Activated CD4-positive, alpha-beta T cell treated with anti-CD3 and anti-CD28 coated beads for 36 hours (primary cell): ENCODE measurements at places on chromosomes 5 and 9. TPM values are rescaled to one million over a fixed set of nuclear protein-coding genes. Genes with fewer than 3 reads are reported as not detected.

- H3K4me3 ChIP-seq: no peak overlapping the region
- H3K36me3 ChIP-seq: peaks cover 66% of the 10 kb centered on the region
- no peaks in the 10 kb centered on the region for H3K27me3 ChIP-seq
- DNase-seq: no peak
- H3K4me1 ChIP-seq: peaks cover 51% of the 10 kb centered on the region
Measured at GRCh38 chr5:126808521-126808988, 31.6 kb downstream of the LMNB1 start.

Gene FAM81B
- not detected for total RNA-seq

DNA sequence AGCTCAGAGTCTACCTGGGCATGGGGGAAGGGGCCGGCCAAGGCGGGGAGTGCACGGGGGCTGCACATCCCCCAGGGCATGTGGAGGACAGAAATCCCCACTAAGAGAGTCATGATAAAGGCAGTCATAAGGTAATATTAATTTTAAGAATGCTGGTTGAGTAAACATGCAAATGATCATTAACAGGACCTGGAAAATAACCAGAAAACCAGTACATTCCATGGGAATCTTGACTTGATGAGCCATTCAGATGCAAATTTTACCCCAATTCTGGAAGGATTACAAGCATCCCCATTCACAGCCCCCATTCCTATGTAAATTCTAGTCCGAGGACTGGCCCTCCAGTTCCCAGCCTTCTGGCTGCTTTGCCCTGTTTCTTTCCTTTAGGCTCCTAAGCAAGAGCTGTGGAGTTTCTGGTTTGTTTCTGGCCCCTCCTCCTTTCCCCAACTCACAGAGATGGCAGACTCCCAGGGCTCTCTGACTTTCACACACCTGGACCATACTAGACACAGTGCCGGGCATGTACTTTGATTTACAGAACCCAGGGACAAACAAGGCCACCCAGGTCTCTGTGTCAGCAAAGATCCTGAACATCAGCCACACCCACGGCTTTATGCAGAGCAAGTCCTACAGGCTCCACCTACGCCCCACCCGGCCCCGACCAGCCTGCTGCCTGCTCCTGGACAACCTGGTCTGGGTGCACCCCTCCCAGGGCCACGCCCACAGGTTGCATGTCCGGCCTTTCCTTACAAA is 62.7 kb downstream of the SEMA4D start:
- peaks cover 35% of the 10 kb centered on the region for H3K36me3 ChIP-seq
- peaks cover 92% of the 10 kb centered on the region for H3K4me1 ChIP-seq
- H3K27ac ChIP-seq: peak overlapping the region; percentile 56
- H3K4me3 ChIP-seq: no peak overlapping the region
- no peak for DNase-seq
- H3K27me3 ChIP-seq: no peaks in the 10 kb centered on the region

Gene HK3
- total RNA-seq: not detected

- H3K27ac ChIP-seq: no peak overlapping the region
- no peaks in the 10 kb centered on the region for H3K27me3 ChIP-seq
- peaks cover 22% of the 10 kb centered on the region for H3K36me3 ChIP-seq
- DNase-seq: no peak
- H3K4me3 ChIP-seq: no peak overlapping the region
Measured at GRCh38 chr9:123834218-123834888, 95.6 kb downstream of the DENND1A start.

Gene IFNA2
- not detected for total RNA-seq

GRCh38 chr5:136012041-136012804 is 16.6 kb upstream of the TGFBI start:
- H3K27me3 ChIP-seq: peaks cover 27% of the 10 kb centered on the region
- no peak overlapping the region for H3K4me3 ChIP-seq
- H3K27ac ChIP-seq: no peak overlapping the region
- H3K36me3 ChIP-seq: no peaks in the 10 kb centered on the region
- no peak for DNase-seq

DNA sequence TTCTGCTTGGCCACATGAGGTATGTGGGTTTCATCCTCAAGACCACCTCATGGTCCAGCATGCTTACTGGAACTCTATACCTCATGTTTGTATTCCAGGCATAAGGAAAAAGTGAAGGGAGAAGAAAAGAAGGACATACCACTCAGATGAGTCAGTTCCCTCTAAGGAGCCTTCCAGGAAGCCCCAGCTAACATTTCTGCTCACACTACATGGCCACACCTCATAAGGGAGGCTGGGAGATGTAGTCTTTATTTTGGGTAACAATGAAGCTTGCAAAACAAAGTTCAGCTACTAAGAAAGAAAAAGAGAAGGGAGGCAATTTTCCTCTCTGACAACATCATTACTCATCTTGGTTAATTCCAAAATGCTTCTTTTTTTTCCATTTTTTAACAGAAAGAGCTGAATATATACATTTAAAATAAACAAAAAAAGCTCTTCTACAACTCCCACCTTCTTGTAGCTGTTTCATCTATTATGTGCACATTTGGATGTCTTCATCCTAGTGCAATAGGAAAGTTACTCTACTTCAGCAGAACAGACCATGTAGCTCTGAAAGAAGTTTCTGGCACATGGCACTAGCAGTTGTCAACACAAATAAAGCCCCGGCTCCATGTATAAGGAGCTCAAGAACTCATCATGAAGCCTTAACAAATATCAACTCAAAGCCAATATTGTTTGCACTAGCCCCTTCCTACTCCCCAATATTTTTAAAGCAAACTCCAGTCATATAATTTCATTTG is 123.6 kb upstream of the CCDC112 start:
- no peak for DNase-seq
- H3K27me3 ChIP-seq: peaks cover 10% of the 10 kb centered on the region
- H3K4me3 ChIP-seq: no peak overlapping the region

DNA sequence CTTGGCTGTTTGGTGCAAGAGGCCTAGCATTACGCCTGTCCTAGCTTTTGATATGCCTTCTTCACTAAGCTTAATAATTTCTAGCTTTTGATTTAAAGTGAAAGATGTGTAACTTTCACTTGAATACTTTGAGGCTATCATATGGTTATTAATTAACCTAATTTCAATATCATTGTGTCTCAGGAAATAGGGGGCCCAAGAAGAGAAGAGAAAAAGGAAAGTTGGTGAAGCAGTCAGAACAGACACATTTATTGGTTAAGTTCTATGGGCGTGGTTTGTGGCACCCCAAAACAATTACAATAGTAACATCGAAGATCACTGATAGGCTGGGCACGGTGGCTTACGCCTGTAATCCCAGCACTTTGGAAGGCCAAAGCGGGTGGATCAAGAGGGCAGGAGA is 40.9 kb upstream of the F2RL2 start:
- peaks cover 24% of the 10 kb centered on the region for H3K36me3 ChIP-seq
- H3K4me1 ChIP-seq: no peaks in the 10 kb centered on the region
- no peak overlapping the region for H3K27ac ChIP-seq

- no peak for DNase-seq
- H3K27ac ChIP-seq: peak overlapping the region; percentile 20
- H3K36me3 ChIP-seq: peaks cover 31% of the 10 kb centered on the region
- H3K27me3 ChIP-seq: no peaks in the 10 kb centered on the region
- H3K4me1 ChIP-seq: peaks cover 84% of the 10 kb centered on the region
Measured at GRCh38 chr9:131420980-131421624, 27.2 kb downstream of the PRRC2B start.

Gene SEMA5A
- total RNA-seq: not detected

DNA sequence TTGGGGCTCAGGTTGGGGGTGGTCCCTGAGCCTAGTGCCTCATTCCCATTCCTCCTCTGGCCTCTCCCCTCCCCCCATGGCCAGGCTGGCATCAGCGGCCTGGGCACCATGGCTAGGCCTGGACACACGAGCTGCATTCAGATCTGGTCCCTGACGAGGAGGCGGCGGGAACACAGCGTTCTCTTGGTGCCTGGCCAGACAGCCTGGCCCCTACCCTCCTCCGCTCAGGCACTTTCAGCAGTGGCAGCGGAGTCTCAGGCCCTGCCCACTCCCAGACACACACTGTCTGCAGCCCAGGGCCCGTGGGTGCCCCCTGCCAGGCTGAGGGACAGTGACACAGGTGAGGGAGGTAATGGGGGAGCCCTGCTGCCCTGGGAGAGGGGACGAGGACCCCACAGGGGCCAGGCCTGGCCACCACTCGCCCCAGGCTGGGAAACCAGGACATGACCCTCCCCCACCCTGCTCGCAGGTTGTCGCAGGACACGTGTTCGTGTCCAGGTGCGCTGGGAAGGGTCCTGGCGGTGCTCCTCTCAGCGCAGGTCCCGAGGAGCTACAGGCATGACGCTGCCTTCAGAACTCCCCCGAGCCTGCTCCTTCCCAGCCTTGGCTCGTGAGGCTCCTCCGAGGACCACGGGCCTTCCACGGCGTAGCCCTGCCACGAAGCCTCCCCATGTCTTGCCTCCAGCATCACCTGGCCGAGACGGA is 19.9 kb upstream of the UBAC1 start:
- H3K4me1 ChIP-seq: peaks cover 11% of the 10 kb centered on the region
- H3K27ac ChIP-seq: no peak overlapping the region
- no peaks in the 10 kb centered on the region for H3K27me3 ChIP-seq
- H3K4me3 ChIP-seq: no peak overlapping the region
- DNase-seq: no peak
- no peaks in the 10 kb centered on the region for H3K36me3 ChIP-seq

GRCh38 chr5:176770431-176770830 is 39.9 kb upstream of the UNC5A start:
- H3K27ac ChIP-seq: no peak overlapping the region
- H3K36me3 ChIP-seq: no peaks in the 10 kb centered on the region
- peaks cover 45% of the 10 kb centered on the region for H3K27me3 ChIP-seq
- no peaks in the 10 kb centered on the region for H3K4me1 ChIP-seq
- H3K4me3 ChIP-seq: no peak overlapping the region

DNA sequence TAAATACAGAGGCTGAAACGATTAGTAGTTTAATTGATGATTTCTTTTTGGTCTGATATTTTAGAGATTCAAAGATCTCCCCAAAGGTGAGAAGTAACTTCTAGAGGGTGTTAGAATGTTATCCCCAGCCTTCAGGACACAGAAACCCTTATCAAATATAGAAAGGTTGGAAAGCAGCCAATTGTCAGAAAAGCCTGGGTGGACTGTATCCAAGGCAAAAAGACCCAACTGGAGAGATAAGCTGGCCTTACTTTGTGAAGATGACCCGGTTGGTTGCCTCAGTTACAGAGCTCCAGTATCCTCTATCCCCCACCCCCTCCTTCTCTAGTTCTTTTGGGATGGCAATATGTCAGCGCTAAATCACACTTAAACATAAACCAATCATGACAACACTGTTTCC is 75.7 kb downstream of the GCNT4 start:
- H3K36me3 ChIP-seq: peaks cover 3% of the 10 kb centered on the region
- peaks cover 18% of the 10 kb centered on the region for H3K4me1 ChIP-seq
- no peaks in the 10 kb centered on the region for H3K27me3 ChIP-seq
- no peak for DNase-seq
- no peak overlapping the region for H3K27ac ChIP-seq

GRCh38 chr5:113117543-113118115 is 141.0 kb downstream of the DCP2 start:
- H3K4me3 ChIP-seq: no peak overlapping the region
- H3K27me3 ChIP-seq: no peaks in the 10 kb centered on the region
- no peak overlapping the region for H3K27ac ChIP-seq
- H3K4me1 ChIP-seq: no peaks in the 10 kb centered on the region
- no peak for DNase-seq

GRCh38 chr9:90807006-90807405 is 5.4 kb downstream of the SYK start:
- DNase-seq: no peak
- no peak overlapping the region for H3K4me3 ChIP-seq
- H3K4me1 ChIP-seq: peaks cover 2% of the 10 kb centered on the region
- H3K27ac ChIP-seq: no peak overlapping the region
- no peaks in the 10 kb centered on the region for H3K36me3 ChIP-seq
- H3K27me3 ChIP-seq: peaks cover 52% of the 10 kb centered on the region
